ENCODE measurements at places on chromosomes 12 and 14.

- no peak for DNase-seq
These were observed 16.1 kb downstream of the PPHLN1 start for GRCh38 chr12:42342028-42342427.

- no peak for DNase-seq
These were observed 221.5 kb upstream of the NUDT4 start for GRCh38 chr12:93156086-93156716.

GRCh38 chr14:104201063-104201462 is 62.7 kb downstream of the KIF26A start:
- DNase-seq, result no peak

GRCh38 chr12:113524495-113524894 is 52.8 kb upstream of the LHX5 start:
- DNase-seq, result no peak

- DNase-seq, result no peak
These were observed 6.5 kb downstream of the MEG3 start for GRCh38 chr14:100832311-100832960.

DNA sequence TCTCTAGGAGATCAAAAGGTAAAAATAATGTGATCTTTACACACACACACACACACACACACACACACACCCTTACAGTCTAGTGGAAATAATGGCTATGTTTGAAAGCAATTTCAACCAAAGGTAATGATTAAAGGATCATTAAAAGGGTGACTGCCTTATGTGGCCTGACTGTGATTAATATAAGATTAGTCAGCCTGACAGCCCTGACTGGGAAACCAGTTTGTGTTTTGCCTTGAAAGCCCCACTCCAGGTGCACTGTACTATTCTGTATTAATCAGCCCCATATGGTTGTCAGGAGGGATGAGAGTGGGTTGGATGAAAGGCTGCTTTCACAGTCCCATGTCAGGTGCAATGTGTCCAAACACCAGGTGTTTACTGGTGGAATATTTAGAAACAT is 10.5 kb downstream of the RASSF9 start:
- DNase-seq, result no peak

DNA sequence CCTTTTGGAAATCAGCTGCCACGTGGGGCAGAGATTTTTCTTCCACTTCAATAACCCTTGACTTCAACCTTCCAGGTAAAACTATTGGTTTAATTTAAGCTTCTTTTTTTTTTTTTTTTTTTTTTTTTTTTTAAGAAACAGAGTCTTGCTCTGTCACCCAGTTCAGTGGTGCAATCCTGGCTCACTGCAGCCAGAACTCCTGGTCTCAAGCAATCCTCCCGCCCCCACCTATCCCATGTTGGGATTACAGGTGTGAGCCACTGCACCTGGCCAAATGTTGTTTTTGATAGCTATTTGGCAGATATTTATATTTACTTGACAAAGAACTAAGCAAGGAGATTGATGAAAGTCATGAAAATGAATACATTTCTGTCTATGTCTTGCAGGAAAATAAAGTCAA is 65.1 kb downstream of the SINHCAF start:
- no peak for DNase-seq
